Stimulated activated CD4-positive, alpha-beta T cell treated with anti-CD3 and anti-CD28 coated beads, TNF-alpha, amount 100 ng/mL, for 1 hour (primary cell): ENCODE measurements at places on chromosomes 5 and 9.

DNA sequence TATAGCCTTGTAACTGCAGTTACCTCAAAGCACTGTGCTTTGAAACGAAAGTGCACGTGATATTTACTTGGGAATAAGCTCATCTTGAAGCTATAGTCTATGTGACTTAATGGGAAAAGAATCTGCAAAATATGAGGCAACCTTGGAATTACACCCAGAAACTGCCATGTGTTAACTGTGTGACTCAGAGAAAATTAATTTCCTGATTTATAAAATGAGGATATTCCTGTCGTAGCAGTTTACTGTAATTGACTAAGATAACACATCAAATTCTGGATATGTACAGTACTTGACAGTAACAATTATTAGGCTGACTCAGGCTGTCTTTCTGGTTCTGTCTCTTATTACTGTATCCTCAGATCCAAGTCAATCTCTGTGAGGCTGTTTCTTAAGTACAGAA, 1079.9 kb upstream of the ACO1 start:
- DNase-seq: no peak

GRCh38 chr5:132674671-132675506, 1.1 kb downstream of the IL4 start:
- no peak for DNase-seq

- no peak for DNase-seq
These were observed 37.8 kb downstream of the OTULIN start for GRCh38 chr5:14702238-14702839.

DNA sequence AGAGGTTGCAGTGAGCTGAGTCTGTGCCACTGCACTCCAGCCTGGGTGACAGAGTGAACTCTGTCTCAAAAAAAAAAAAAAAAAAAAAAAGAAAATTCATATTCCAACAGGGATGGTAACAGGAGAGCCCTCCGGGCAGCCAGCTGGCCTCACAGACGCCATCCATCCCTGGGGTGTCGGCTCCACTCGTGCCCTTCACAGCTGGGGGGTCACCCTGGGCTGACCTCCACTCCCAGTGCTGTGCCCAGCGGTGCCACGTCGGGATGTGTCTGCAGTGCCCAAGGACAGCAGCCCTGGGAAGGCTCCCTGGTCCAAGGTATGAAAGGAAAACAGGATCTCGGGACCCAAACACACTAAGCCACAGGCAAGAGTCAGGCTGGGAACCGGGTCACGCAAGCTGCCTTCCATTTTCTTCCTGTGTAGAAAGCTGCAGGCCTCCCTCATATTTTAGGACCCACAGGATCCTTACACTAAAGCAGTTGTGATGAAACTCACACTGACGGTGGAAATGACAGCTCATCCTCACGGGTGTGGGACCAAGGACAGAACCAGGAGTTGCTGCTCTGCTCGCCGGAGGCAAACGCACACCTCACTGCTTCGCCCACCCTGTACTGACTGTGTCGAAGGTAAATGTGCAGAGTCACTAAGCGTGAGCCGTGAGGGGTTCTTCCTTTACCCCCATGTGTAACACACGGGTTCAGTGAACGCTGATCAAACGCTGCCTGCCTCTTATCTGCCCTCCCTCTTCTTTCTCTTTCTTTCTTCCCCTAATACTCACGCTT, 5.3 kb downstream of the SLC12A7 start:
- DNase-seq: no peak

- no peak for DNase-seq
These were observed 289.3 kb downstream of the KIAA0825 start for GRCh38 chr5:94329115-94329514.

GRCh38 chr9:12680341-12680740, 12.8 kb upstream of the TYRP1 start:
- no peak for DNase-seq

- no peak for DNase-seq
These were observed 178.3 kb downstream of the DEPDC1B start for GRCh38 chr5:60521376-60522291.

- no peak for DNase-seq
These were observed 76.4 kb downstream of the ACER2 start for GRCh38 chr9:19485193-19485592.

DNA sequence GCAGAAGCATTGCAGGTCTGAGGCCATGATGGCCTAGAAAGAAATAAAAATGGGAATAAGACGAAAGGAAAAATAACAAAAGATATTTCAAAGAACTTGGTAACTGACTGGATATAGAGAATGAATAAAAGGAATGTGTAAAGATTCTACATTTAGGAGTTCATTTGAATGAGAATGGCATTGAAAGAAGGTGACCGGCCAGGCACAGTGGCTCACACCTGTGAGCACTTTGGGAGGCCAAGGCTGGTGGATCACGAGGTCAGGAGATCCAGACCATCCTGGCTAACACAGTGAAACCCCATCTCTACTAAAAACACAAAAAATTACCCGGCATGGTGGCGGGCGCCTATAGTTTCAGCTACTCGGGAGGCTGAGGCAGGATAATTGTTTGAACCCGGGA, 8.6 kb downstream of the ZBTB26 start:
- no peak for DNase-seq

GRCh38 chr9:115167175-115167574, 49.2 kb upstream of the TNC start:
- no peak for DNase-seq

DNA sequence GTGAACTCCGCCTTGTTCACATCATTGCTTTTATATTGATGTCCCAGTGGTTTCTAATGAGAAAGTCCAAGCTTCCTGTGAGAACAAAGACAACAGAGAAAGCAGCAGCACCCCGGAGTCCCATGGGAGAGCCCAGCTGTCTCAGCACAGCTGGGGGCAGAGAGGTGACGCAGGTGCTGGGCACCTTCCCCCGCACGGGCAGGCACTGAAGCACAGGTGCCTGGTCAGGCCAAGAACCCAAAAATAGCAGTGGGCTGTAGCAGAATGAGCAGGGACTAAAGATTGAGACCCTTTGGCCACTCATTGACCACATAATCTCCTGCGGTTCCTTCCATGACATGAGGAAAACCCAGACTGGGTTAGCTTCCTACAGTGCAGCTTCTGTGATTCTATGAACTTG, 18.8 kb downstream of the SRD5A1 start:
- no peak for DNase-seq

- DNase-seq: no peak
These were observed 106.5 kb upstream of the MSX2 start for GRCh38 chr5:174617910-174618309.

GRCh38 chr5:9233712-9234111, 312.2 kb downstream of the SEMA5A start:
- no peak for DNase-seq

GRCh38 chr5:62167561-62168057, 138.4 kb upstream of the KIF2A start:
- DNase-seq: no peak

DNA sequence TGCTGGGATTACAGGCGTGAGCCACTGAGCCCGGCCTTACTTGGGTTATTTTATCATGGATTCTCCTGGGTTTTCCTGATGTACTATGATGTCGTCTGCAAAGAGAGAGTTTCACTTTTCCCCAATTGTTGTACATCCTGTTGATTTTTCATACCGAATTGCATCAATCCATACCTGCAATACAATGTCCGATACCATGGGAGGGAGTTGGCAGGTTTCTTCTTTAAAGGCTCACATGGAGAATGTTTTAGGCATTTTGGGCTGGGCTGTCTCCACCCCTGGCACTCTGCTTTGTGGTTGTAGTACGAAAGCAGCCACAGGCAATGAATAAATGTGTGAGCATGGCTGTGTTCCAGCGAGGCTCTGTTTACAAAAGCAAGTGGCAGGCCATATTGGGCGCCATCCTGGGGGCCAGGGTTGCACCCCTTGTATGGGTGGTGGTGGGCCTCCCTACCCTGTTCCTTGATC, 35.1 kb upstream of the EXOC3 start:
- DNase-seq: no peak

- no peak for DNase-seq
These were observed 310.4 kb upstream of the IRX4 start for GRCh38 chr5:2193142-2193541.

DNA sequence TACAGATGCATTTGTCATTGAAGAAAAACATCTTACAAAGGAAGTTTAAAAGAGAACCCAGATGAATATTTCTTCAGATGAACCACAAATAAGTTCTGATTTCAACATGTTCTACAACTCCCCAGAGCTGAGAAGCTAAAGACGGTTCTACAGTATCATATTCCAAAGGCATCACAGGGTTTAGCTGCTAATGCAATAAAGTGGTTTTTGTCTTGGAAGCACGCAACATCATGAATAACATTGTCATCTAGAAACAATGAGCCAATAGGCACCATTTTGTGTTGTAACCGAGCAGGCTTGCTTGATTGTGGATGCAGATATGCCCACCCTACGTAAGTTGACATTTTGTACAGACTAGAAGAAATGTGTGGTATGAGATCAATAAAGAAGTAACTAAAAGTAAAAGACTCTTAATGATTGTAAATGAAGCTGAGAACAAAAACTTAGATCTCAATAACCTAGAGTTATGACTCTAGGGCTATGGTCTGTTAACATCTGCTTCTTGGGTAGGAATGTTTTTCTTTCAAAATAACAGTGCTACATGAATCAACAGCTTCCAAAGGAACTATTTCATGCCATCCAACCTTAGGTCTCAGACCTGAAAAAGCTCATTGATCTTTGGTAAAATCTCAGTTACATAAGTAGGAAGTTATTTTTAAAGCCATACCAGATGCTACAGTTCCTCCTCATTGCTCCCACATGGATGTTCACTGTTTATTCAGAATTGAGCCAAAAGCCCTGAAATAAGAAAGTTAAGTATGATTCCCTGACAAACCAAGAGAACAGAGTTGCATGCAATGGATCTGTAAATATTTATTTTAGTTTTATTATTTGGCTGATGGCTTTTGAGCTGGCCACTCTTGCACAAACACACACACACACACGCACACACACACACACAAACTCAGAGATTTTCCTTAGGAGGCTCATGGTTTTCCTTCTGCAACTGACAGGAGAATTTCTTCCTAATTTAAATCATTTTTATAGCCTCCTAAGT, 118.7 kb upstream of the SLCO6A1 start:
- no peak for DNase-seq

DNA sequence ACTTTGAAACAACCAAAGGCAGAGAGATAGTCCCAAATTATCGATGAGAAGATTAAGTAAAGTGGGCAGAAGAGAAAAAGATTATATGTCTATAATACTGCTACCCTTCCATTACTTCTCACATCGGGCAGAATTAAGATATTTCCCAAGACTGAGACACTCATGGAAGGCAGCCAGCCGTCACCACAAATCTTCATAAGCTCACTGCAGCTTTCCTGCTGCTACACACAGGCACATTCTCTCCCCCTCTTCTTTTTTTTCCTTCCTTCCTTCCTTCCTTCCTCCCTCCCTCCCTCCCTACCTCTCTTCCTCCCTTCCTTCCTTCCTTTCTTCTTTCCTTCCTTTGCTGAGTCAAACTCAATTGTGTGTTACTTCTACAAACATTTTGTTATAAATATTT, 58.7 kb upstream of the SPATA31C2 start:
- no peak for DNase-seq

DNA sequence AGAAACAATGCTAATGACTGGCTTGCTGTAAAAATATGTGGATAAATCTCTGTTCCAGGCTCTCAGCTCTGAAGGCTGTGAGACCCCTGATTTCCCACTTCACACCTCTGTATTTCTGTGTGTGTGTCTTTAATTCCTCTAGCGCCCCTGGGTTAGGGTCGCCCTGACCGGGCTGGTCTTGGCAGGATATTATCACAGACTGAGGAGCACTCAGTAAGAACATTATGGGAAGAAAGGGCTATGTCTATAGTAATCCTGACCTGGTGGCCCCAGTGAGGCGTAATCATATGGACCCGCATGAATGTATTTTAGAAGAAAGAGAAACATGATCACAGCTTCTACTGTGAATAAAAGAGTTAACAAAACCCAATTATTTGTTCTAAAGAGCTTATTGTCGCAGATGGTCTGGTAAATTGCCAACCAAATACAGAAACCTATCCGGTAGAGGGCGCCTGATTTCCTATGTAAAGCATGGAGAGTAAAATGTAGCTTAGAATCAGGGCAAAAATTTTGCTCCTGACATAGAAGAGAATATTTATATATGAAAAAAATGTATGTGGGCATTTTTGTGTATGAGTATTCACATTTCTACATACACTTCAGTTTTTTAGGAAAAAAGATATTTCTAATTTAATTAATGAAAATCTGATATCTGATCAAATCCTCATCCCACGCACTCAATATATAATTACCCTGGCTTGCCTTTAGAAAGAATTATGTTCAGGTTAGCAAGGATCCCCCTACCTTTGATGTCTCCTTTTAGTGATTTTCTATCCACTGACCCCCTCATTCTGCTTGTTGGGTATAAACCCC, 5.8 kb upstream of the IFNA1 start:
- DNase-seq: no peak

DNA sequence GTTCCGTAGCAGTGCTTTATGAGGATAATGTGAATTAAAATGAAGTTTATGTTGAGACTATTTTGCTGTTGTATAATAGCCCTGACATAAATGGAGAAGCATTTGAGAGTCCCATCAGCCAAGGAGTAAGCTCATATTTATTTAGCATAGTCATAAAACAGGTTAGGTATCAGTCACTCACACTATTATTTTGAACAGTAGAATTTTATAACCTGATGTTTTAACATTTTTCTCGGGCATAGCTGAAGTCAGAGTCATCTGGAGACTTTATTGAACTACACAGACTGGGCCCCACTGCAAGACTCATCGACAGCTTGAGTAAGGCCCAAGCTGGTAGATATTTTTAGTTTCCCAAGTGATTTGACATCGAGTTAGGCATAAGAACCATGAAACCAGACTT, 620.3 kb upstream of the WWC1 start:
- no peak for DNase-seq

GRCh38 chr9:4680173-4680525, 780 bp downstream of the CDC37L1 start:
- DNase-seq: no peak

GRCh38 chr9:29209748-29210291, 1636.5 kb upstream of the C9orf72 start:
- no peak for DNase-seq

DNA sequence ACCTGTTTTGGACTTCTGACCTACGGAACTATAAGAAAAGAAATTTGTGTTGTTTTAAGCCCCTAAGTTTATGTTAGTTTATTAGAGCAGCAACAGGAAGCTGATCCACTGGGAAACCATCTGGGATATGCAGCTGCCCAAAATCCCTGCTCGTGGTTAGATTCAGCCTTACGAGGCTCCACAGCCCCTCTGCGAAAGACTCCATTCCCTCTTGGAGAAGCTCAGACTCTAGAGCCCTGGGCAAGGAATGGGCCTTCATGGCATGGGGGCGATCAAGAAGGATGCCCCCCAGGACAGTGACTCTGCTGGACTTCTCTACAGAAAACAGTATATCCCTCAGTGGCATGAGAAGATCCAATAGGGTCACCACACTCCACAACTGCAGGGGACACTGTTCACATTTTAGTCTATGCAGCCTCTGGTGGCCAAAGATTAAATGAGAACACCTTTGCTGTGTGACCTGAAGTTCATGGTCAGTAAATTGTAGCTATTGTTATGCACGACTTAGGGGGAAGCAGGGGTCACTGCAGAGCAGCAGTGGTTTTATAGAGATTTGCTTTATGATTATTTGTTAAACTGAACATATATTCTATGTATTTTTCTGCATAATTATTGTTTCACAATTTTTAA, 21.1 kb downstream of the IRF1 start:
- DNase-seq: no peak
